ENCODE measurements at places on chromosomes 16 and 17.

DNA sequence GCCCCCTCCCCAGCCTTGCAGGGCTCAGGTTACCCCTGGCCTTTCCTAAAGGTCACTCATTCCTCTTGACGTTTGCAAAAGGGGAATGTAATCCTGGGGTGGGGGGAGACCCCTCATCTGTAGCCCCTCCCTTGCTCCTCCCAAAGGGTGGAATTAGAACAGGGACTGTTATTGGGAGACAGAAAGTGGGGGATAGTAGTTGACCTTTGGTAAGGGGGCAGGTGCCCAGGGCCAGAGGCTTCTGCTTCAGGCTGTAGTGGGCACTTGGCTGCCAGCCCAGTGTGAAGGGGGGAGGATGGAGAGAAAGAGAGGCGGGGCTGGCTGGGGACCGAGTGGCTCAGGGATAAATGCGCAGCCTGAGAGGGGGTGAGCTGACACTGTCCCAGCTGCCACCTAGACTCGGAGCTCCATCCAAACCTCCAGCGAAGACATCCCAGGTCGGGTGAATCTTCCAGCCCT lies at the start of gene ENO3:
TSS of gene ENO3 (plus strand) at position 374 of the 459 bp plus-strand sequence. CDS start 711 bp downstream, outside the sequence.
- DNase-seq, result no peak

DNA sequence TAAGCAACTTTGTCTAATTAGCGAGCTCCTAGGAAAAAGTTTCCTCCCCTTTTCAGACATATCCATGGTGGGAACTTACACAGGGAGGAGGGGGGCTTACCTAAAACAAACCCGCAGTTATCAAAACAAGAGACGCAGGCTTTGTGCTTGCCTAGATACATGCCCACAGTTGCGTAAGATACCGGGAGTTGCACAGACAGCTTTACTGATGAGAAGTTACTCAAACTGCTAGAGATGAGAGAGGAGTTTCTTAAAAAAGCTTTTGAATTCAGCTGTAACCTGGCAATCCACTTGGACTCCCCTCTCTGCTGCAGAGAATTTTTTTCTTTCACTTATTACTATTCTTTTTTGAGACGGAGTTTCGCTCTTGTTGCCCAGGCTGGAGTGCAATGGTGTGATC lies 6.8 kb upstream of the ZP2 start:
- no peak for DNase-seq

- no peak for DNase-seq
These were observed 2.2 kb downstream of the GAA start for GRCh38 chr17:80103449-80104085.

GRCh38 chr16:54484700-54485099 lies 198.1 kb upstream of the IRX3 start:
- no peak for DNase-seq

GRCh38 chr17:19703106-19703827 lies 13.1 kb downstream of the SLC47A2 start:
- DNase-seq, result no peak

- DNase-seq, result no peak
These were observed 68.7 kb downstream of the CRISPLD2 start for GRCh38 chr16:84888450-84888849.

Data from GM04503 (cell line).